ENCODE measurements at places on chromosomes 7 and 10.

DNA sequence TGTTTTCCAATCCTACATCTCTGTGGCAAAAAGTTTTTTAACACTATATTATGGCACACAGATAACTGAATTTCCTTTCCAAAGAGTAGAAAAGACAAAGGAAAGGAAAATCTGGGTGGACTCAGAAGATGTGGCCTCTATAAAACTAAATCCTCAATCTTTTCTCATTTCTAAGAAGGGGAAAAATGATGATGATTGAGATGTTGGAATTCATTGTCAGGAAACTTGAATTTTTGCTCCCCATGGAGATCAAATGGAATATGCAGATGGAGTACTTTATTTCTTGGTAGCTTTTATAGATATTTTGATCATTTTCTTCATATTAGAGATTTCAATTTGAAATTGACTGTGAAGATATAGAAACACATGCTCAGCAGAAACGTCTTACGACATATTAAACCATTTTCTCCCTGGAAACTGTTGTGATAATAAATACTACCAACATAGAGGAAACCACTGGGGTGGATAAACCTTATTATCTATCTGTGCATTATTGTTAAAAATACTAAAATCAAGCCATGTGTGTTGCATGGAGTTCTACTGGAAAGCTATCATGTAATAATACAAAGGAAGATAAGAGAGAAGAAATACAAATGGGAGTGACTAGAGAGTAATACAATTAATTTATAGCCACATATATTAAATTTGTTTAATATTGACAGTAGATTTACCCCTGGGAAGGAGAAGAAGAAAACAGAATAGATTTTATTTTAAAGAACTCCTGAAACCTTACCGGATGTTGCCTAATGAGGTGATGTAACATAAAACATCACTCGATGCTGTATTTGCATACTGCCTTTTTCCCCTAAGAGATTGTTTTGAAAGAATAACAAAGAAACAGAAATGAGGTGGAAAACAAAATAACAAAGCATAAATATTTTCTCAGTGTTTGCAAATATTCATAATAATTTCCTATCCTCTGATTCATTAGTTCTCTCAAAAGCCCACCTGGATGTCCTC lies 931.2 kb upstream of the C7orf33 start:
- DNase-seq = no peak

DNA sequence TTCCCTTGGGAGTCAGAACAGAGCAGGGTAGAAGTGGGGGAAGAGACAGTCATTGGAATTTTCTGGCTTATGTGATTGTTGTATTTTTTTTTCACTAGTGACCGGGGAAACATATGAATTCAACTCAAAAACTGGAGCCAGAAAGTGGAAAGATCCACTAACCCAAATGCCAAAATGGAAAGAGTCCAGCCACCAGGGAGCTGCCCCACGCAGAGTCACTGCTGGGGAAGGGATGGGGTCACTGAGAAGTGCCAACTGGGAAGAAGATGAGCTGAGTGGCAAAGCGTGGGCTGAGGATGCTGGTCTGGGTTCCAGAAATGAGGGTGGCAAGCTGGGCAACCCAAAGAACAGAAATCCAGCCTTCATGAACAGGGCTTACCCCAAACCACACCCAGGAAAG lies 69.2 kb downstream of the CDHR3 start:
- no peak for DNase-seq

GRCh38 chr7:117126676-117127075 lies 173.4 kb downstream of the ST7 start:
- DNase-seq = no peak

DNA sequence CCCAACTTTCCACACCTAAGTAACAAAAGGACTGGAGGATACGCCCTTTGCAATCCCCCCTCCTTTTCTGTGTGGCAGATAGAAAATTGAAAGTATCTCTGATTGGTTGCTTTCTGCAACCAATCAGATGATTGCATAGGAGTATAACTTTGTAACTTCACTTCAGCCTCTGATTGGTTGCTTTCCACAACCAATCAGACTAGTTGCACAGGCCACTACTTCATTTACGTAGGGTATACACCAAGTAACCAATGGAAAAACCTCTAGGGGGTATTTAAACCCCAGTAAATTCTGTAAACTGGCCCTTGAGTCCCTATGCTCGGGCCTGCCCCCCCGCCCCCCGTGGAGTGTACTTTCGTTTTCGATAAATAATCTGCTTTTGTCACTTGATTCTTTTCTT lies 1080.4 kb downstream of the CNTNAP2 start:
- peak; percentile 39 for DNase-seq

DNA sequence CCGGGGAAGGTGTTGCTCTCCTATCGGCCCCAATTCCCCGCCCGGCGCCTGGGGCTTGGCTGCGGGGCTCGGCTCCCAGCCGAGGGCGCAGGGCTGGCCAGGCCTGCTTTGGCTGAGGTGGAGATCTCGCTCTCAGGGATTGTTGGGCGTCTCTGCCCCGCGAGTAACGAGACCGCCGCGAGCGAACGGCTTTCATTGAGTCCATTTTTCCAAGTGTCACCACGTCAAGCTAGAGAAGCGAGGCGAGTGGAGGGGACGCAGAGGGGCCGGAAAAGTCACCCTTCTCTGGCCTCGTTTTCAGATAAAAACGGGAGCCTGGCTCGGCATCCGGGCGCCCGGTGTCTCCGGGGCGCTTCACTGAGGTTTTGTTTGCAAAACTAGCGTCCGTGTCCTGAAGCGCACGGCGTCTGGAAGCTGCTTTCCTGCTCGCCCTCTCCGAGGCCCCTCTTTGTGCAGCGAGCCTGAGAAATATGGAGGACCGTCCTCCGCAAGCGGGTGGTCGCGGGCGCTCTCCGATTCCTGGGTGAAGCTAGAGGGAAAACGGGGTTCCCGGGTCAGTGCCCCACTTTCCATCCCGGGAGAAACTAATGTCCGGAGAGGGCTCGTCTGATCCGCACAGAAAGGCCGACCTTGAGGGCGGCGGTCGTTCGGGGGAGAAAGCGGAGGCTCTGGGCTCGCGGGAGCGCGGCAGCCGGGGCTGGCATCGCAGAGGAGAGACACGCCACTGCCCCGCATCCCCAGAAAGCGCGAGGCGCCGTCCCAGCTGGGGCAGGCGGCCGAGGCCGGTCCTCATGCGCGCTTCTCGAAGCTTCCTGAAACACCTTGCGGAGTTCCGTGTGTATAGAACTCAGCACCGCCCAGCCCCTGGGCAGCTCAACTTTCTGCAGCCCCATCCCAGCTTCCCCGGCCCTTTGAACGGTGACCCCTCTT lies 3.5 kb upstream of the EN2 start:
- no peak for DNase-seq

GRCh38 chr7:27080844-27081436 lies 14.9 kb downstream of the HOXA1 start:
- DNase-seq = no peak

DNA sequence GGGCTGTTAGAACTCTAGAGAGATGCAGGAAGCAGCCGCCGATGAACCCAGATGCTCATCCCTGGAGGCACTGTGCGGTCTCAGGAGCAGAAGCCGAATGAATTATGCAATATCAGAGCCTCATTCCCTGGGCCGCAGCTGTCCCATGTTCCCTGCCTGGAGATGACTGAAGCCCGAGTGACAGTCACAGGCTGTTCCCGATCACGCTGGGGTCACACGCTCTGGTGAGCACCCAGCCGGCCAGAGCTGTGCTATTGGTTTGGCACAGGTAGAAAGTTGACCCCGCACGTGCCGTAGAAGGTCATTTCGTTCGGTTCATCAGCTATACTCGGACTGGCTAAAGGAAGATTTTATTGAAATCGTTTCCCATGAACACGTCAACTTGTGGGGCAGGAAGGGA lies 140.5 kb upstream of the SH2B2 start:
- DNase-seq = no peak

GRCh38 chr7:15292138-15292537 lies 269.7 kb downstream of the AGMO start:
- DNase-seq = no peak

DNA sequence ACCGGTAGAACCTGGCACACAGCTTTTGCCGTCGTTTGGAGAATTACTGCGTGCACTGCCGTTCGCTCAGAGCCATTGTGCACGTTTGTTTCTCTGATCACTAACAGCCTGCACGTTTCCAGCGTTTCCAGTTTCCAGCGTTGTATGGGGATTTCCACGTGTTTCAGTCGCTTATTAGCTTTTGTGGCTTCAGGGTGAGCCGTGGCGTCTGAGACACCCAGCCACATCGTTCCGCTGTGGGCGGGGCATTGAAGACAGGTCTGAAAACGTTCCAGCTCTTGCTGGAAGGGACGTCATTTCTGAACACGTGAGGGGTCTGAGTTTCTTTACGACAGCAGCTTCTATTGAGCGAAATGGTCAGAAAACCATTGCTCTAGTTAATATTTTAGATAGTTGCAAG lies 164.8 kb downstream of the DNAJB6 start:
- no peak for DNase-seq

GRCh38 chr10:71123023-71123422 lies 89.3 kb upstream of the UNC5B start:
- DNase-seq = no peak

- DNase-seq = no peak
Measured at GRCh38 chr7:9870674-9871073, 1103.0 kb upstream of the PHF14 start.

DNA sequence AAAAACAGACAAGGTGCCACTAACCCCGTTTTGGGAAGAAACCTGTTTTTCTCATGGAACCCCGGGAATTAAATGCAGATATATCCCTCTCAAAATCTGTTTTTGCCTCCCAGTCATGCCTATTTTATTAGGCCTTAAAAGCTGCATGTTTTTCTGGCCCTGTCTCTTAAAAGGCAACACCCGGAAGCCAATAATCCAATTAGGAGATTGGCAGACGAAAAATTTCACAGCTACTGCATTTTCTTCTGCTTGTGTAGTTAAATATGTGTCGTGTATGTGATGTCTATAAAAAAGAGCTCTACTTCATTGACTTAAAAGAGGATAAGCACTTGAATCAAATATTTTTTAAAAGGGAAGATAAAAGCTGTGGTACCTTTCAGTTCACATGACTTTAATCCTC lies 31.9 kb upstream of the OPTN start:
- DNase-seq = no peak

- DNase-seq = no peak
Measured at GRCh38 chr10:47225928-47226645, 73.9 kb upstream of the GDF10 start.

DNA sequence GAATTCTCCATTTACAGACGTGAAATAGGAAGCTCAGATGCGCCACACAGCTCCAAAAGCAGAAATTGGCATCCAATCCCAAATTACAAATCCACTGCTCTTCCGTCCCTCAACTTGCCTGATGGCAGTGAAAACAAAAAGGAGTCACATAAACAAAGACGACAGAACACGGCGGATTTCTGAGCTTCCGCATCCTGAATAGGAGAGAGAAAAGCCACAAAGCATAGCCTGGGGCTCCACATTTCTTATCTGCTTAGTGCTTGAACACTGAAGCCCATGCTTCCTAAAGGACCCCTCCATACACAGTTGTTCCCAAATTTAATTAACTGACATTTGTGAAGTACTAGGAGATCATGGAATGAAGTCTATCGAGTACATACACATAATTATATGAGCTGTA lies 32.6 kb downstream of the BEND7 start:
- no peak for DNase-seq

- DNase-seq = no peak
Measured at GRCh38 chr7:159114981-159115380, 29.7 kb downstream of the VIPR2 start.

- DNase-seq = no peak
Measured at GRCh38 chr7:123871998-123872867, 27.3 kb downstream of the HYAL4 start.
